ENCODE measurements at places on chromosomes 12 and 14.

- DNase-seq: peak; percentile 87
These were observed 180.8 kb downstream of the EFCAB11 start for GRCh38 chr14:89773644-89774316.

DNA sequence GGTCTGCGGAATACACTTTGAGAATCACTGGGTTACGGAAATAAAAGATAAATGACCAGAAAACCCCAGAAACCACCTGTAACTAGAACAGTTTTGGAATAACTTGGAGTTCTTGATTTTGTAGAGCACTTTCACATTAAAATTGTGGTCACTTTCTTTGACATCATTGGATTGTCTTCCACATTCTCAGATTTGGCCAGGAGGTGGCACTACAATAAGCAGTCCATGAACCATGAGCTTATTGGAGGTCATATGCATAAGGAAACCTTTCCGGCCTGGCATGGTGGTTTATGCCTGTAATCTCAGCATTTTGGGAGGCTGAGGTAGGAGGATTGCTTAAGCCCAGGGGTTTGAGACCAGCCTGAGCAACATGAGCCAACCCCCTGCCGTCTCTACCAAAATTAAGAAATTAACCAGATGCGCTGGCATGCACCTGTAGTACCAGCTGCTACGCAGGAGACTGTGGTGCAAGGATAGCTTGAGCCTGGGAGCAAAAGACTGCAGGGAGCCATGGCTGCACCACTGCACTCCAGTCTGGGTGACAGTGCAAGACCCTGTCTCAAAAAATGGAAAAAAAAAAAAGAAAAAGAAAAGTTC is 107.7 kb upstream of the CAND1 start:
- DNase-seq: peak; percentile 53

- no peak for DNase-seq
These were observed 839 bp downstream of the FICD start for GRCh38 chr12:108515916-108516315.

DNA sequence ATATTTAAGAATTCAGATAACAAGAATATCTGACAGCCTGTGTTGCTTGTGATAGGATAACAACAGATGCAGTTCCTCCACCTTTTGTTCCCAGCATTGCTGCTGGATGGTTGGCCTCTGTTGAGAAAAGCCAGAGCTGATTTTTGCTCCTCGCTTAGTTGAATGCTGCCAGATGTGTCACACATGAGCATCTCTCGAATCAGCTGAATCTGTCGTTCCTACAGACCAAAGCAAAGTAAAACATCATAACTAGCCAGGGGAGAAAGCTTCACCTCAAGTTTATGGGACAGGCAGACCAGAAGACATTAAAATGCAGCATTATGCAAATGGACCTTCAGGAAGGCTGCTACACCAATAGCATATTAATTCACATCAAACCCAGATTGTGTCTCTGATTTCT is 20.1 kb downstream of the RACGAP1 start:
- no peak for DNase-seq

DNA sequence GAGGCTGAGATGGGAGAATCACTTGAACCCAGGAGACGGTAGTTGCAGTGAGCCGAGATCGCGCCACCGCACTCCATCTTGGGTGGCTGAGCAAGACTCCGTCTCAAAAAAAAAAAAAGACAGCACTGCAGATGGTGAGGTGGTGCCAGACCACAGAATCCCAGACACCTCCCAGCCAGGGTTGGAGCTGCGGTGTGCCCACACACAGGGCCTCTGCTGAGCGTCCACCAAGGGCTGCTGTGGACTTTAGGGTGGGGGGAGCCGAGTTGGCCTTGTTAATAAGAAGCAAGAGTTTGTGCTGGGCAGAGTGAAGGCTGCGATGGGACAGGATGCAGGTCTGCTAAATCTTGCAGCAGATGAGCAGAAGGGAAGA is 14.2 kb downstream of the KMT5A start:
- DNase-seq: no peak

GRCh38 chr12:105939181-105939721 is 199.5 kb downstream of the NUAK1 start:
- DNase-seq: no peak

GRCh38 chr12:94621662-94622359 is 28.5 kb downstream of the TMCC3 start:
- no peak for DNase-seq

DNA sequence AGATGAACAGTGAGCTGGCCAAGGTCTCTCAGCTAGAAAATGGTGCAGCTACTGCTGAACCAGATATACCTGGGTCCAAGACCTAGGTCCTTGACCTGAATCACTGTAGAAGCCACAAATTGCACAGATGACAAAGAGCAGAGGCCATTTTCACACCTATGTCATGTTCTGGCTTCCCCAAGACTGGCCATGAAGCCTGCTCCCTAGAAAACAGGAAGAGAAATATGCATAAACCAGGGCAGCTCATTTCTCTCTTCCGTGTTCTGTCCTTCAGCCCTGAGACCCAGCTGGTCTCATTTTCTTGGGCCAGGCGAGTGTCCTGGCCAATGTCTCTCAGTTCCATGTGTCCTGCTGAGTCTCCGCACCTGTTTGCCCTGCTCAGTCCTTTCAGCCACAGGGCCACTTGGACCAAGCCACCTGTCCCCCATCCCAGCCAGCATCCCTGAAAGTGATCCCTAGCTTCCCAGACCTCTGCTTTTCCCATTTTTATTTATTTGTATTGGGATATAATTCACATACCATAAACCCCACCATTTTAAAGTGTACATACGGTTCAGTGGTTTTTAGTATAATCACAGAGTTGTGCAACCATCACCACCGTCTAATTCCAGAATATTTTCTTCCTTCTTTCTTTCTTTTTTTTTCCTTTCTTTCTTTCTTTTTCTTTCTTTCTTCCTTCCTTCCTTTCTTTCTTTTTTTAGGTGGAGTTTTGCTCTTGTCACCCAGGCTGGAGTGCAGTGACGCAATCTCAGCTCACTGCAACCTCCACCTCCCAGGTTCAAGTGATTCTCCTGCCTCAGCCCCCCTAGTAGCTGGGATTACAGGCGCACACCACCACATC is 27.0 kb downstream of the P2RX7 start:
- no peak for DNase-seq

DNA sequence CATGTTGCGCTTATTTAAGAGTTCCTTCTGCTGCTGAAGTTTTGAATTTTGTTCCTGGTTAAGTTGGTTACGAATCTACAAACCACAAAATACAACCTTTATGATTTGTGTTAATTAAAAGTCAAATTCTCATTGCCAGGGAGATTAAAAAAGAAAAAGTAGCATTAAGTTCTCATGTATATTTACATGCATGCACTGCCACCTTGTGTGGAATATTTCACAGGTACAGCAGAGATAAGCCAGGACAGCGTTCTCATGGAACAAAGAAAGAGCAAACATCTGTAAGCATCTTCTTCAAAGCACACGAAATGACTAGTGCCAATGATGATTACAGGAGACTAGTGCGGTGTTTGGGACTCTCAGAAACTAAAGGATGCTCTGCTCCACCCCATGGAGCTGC is 34.2 kb downstream of the ZFYVE21 start:
- DNase-seq: no peak

All from H4 (cell line).